ENCODE measurements at places on chromosomes 3 and 15. TPM values are rescaled to one million over a fixed set of nuclear protein-coding genes. Genes with fewer than 3 reads are reported as not detected.

DNA sequence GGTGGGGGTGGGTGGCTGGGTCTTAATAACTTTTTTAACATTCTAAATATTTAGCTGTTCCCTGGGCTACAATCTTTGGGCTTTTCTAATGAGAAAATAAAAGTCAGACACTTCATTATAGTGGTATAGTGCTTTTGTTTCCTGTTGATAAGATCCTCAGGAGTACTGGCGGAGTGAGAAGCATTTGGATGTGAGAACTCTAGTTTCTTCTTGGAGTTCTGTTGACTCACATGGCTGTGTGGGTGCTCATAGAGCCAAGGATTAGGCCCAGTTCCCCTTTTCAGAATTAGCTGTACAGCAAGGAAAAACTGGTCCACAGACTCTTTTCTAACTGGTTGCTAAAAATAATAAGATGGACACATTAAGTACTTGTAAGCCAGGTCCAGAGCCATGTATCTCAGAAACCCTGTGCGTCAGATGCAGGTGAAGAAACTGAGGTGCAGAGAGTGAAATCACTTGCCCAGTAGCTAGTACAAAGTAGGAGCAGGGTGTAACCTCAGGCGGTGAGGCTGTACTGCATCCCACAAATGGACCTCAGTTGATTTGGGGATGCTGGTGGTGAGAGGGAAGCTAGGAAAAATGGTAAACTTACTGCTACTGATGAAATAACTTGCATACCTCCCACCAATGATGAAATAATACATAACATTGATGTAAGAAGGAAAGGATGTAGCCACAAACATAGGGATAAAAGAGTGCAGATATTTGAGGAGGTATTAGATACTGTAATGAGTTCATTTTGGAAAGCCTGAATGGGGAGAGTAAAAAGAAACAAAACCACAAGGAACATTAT lies 2.3 kb downstream of the ITPR1 start:
- no peak for DNase-seq
- H3K27ac ChIP-seq, result peak overlapping the region; percentile 93
- H3K4me3 ChIP-seq, result peak overlapping the region; percentile 91
- peaks cover 26% of the 10 kb centered on the region for H3K36me3 ChIP-seq
- peaks cover 40% of the 10 kb centered on the region for H3K4me1 ChIP-seq
- H3K27me3 ChIP-seq, result peaks cover 15% of the 10 kb centered on the region

GRCh38 chr15:36080759-36081158 lies 498.7 kb upstream of the CDIN1 start:
- H3K4me3 ChIP-seq, result no peak overlapping the region
- H3K36me3 ChIP-seq, result no peaks in the 10 kb centered on the region
- H3K27me3 ChIP-seq, result no peaks in the 10 kb centered on the region
- no peak overlapping the region for H3K27ac ChIP-seq
- H3K4me1 ChIP-seq, result no peaks in the 10 kb centered on the region
- no peak for DNase-seq

- peaks cover 40% of the 10 kb centered on the region for H3K27me3 ChIP-seq
- peaks cover 1% of the 10 kb centered on the region for H3K4me1 ChIP-seq
- no peak overlapping the region for H3K27ac ChIP-seq
- no peak for DNase-seq
- no peak overlapping the region for H3K4me3 ChIP-seq
- H3K36me3 ChIP-seq, result no peaks in the 10 kb centered on the region
Measured at GRCh38 chr15:71687902-71688508, 122.3 kb upstream of the NR2E3 start.

DNA sequence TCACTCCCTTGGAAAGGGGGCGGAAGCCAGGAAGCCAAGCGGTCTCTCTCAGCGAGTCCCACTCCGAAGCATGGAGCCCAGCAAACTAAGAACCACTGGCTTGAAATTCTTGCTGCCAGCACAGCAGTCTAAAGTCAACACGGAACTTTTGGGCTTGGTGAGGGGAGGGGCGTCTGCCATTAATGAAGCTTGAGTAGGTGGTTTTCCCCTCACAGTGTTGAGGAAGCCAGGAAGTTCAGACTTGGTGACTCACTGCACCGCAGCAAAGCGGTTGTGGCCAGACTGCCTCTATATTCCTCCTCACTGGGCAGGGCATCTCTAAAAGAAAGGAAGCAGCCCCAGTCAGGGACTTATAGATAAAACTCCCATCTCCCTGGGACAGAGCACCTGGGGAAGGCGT lies 665.4 kb upstream of the CBLB start:
- no peaks in the 10 kb centered on the region for H3K27me3 ChIP-seq
- no peak overlapping the region for H3K4me3 ChIP-seq
- peaks cover 16% of the 10 kb centered on the region for H3K4me1 ChIP-seq
- peaks cover 17% of the 10 kb centered on the region for H3K36me3 ChIP-seq
- DNase-seq, result peak; percentile 38

GRCh38 chr3:59235634-59236012 lies 185.8 kb upstream of the CFAP20DC start:
- H3K36me3 ChIP-seq, result peaks cover 6% of the 10 kb centered on the region
- no peak overlapping the region for H3K4me3 ChIP-seq
- H3K4me1 ChIP-seq, result peaks cover 15% of the 10 kb centered on the region
- H3K27me3 ChIP-seq, result no peaks in the 10 kb centered on the region

DNA sequence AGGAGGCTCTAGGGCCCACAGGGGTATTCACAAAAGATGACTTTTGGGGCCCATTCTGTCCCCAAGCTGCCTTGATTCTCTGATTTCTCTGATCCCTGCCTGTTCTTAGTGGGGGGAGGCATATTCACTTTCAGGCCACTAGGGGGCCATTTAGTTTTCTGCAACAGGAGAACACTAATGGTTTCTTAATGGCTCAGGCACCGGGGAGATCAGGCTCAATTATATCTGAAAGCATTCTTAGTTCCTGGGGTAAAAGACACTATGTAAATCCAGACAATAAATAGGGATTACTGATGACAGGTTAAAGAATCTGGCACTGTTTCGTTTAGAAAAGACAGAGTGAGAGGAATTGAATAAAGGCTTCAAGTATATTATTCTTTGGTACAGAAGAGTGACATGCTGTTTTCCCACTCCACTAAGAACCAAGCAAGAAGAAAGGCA lies 2.5 kb upstream of the INAFM2 start:
- peaks cover 3% of the 10 kb centered on the region for H3K36me3 ChIP-seq
- H3K27ac ChIP-seq, result no peak overlapping the region
- H3K4me1 ChIP-seq, result peaks cover 26% of the 10 kb centered on the region
- peaks cover 23% of the 10 kb centered on the region for H3K27me3 ChIP-seq
- peak; percentile 73 for DNase-seq
- no peak overlapping the region for H3K4me3 ChIP-seq

- H3K36me3 ChIP-seq, result peaks cover 7% of the 10 kb centered on the region
- H3K4me1 ChIP-seq, result peaks cover 13% of the 10 kb centered on the region
- DNase-seq, result no peak
- H3K27ac ChIP-seq, result no peak overlapping the region
Measured at GRCh38 chr3:98341758-98342157, 11.9 kb upstream of the OR5K4 start.

GRCh38 chr3:126125341-126125740 lies 41.4 kb upstream of the SLC41A3 start:
- no peaks in the 10 kb centered on the region for H3K36me3 ChIP-seq
- H3K27ac ChIP-seq, result no peak overlapping the region
- no peak for DNase-seq
- no peaks in the 10 kb centered on the region for H3K4me1 ChIP-seq
- H3K4me3 ChIP-seq, result no peak overlapping the region
- H3K27me3 ChIP-seq, result no peaks in the 10 kb centered on the region

DNA sequence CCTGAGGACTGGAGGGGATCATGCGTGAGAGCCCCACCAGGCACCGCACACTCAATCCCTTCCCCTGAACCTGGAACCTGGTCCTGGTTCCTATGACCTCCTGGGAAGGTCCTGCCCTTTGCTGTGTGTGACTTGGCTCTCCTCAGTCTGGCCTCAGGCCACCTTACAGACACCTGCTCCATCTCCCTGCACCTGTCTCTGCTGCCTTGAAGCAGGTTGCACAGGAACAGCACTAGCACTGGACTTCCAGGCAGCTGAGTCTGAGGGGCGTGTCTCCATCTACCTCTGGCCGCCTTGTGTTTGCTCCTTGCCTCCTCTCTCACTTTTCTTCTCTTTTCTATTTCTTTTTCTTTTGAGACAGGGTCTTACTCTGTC lies 15.4 kb downstream of the PSTPIP1 start:
- no peak overlapping the region for H3K4me3 ChIP-seq
- no peaks in the 10 kb centered on the region for H3K27me3 ChIP-seq
- no peak for DNase-seq
- peaks cover 62% of the 10 kb centered on the region for H3K36me3 ChIP-seq
- H3K27ac ChIP-seq, result peak overlapping the region; percentile 71
- H3K4me1 ChIP-seq, result peaks cover 84% of the 10 kb centered on the region

DNA sequence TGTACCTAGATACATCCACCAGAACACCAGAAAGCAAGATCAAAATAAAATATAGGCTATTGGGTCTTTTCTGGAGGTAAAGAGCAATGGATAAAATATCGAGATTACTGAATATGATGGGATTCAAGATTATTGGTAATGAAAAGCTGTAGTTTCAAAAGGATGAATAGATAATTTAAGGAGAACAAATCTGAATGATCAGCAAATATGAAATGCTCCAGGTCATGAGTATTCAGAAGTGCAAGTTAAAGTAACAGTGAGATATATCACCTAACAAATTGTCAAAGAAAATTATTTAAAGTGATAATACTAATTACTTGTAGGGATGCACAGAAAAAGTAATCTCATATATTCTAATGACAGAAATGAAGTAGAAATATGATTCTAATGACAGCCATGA lies 409.6 kb upstream of the MDFIC2 start:
- no peaks in the 10 kb centered on the region for H3K27me3 ChIP-seq
- H3K4me1 ChIP-seq, result no peaks in the 10 kb centered on the region
- DNase-seq, result no peak
- H3K27ac ChIP-seq, result no peak overlapping the region
- H3K4me3 ChIP-seq, result no peak overlapping the region

DNA sequence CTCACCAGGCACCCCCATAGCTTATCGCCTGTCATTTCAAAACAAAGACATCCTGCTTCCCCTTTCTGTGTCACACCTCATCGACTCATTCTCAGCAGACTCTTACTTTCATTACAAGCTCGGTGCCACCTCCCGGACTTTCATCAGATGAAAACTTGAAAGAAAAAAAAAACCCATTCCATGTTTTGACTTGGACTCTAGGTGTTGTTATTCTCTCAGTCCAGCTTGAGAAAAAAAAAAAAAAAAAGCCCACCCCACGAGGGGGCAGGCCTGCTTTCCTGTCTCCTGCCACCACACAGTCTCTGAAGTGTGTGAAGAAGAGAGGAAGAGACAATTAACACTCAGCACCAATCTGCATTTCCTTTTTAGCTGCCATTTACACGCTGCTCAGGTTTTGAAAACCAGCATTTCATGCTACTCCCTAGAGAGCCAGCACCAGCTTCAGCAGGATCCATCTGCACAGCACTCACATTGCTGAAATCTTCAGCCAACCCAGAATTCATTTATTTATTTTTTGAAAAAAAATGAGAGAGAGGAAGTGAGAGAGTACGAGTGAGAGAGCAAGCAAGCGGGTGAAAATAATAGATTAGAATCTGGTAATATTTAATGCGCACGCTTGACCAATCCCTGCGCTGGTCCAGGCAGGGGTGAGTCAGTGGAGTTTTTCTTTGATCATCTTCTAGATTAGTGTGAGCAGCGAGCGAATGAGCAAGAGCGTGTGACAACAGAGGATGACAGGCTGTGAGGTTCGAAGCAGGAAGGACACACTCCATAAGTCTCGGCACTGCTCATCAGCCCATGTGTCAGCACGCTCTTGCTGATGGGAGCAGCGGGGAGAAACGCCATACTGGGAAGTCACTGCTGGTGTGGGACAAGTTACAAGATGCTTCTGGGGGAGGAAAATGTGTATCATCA lies 23.5 kb downstream of the ZNF80 start:
- peaks cover 2% of the 10 kb centered on the region for H3K36me3 ChIP-seq
- peaks cover 17% of the 10 kb centered on the region for H3K4me1 ChIP-seq
- peak; percentile 74 for DNase-seq
- no peak overlapping the region for H3K4me3 ChIP-seq
- no peak overlapping the region for H3K27ac ChIP-seq

- H3K4me1 ChIP-seq, result peaks cover 13% of the 10 kb centered on the region
- no peaks in the 10 kb centered on the region for H3K36me3 ChIP-seq
- no peak overlapping the region for H3K27ac ChIP-seq
- H3K4me3 ChIP-seq, result no peak overlapping the region
- no peak for DNase-seq
Measured at GRCh38 chr3:107588217-107588616, 65.5 kb downstream of the BBX start.

- DNase-seq, result no peak
- no peaks in the 10 kb centered on the region for H3K4me1 ChIP-seq
- H3K4me3 ChIP-seq, result no peak overlapping the region
Measured at GRCh38 chr3:25281041-25281731, 146.9 kb upstream of the RARB start.

- no peak for DNase-seq
- H3K27me3 ChIP-seq, result peaks cover 16% of the 10 kb centered on the region
- no peak overlapping the region for H3K27ac ChIP-seq
- H3K4me3 ChIP-seq, result no peak overlapping the region
- H3K36me3 ChIP-seq, result no peaks in the 10 kb centered on the region
Measured at GRCh38 chr15:88738796-88739195, 64.4 kb upstream of the ACAN start.

DNA sequence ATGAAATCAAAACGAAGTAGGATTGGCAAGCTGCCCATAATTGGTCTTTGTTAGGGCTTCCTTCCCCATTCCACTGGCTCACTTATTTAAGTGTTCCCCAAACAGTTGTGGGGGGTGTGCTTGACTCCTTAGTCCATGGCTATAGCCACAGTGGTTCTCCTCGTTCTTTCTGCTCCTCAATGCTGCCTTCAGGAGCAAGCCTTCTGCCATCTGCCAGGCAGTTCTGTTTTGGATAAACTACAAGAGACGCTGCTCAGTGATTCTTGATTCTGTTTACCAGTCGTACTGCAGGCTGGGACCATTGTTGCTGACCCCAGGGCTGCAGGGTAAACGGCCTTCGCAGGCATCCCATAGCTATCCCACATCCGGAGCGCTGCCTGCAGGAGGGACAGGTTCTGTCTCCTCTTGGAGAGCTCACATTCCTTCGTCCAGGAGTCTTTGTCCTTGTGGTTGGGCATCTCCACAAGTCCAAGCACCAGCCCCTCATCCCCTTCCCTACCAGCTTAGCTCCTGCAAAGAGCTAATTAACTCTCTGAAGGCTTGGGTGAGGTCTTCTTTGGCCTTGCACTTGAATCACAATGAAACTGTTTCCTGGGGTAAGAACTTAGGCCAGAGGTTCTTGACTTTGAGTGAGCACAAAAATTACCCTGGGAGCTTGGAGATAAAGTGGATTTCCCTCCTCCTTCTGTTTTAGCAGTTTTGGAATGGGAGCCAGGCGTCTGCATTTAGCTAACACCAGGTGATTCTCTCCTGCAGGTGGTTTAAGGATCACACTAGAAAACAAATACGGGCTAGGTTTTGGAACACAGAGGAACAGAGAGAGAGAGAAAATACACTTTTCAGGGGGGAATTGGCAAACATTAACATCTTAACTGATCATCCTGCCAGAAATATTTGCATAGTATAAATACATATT lies 114.9 kb downstream of the SV2B start:
- no peak overlapping the region for H3K27ac ChIP-seq
- no peaks in the 10 kb centered on the region for H3K4me1 ChIP-seq
- no peak for DNase-seq
- no peak overlapping the region for H3K4me3 ChIP-seq

The CTXN2 gene
- total RNA-seq, result not detected

The AAGAB gene
- total RNA-seq, result 45.3 TPM

The CHDH gene
- 0.79 TPM for total RNA-seq

The SUSD5 gene
- total RNA-seq, result not detected

The WNT5A gene
- not detected for total RNA-seq

The GPR27 gene
- 1.0 TPM for total RNA-seq

The MEGF11 gene
- not detected for total RNA-seq

All from activated CD4-positive, alpha-beta T cell treated with anti-CD3 and anti-CD28 coated beads, Interleukin-2, amount 10 ng/mL, durations not matched to agents 7 days and 5 days (primary cell).